Ureter (tissue), 1 donor: ENCODE measurements at places on chromosomes 11 and 22. TPM values are rescaled to one million over a fixed set of nuclear protein-coding genes. Genes with fewer than 3 reads are reported as not detected.

TALDO1 gene
- 172 TPM for total RNA-seq

LIF gene
- total RNA-seq: 2.1 TPM

TTC38 gene
- total RNA-seq: 30.9 TPM

PITPNM1 gene
- total RNA-seq: 41.2 TPM

ART1 gene
- total RNA-seq: not detected

SNX32 gene
- total RNA-seq: 2.6 TPM

ACR gene
- total RNA-seq: 1.7 TPM

ACTN3 gene
- 0.16 TPM for total RNA-seq

SMC1B gene
- total RNA-seq: 0.21 TPM

SPDYC gene
- total RNA-seq: not detected

PGM2L1 gene
- 6.4 TPM for total RNA-seq

- no peak for DNase-seq
Observed at GRCh38 chr11:64633555-64634159, 42.6 kb downstream of the SLC22A12 start.

DNA sequence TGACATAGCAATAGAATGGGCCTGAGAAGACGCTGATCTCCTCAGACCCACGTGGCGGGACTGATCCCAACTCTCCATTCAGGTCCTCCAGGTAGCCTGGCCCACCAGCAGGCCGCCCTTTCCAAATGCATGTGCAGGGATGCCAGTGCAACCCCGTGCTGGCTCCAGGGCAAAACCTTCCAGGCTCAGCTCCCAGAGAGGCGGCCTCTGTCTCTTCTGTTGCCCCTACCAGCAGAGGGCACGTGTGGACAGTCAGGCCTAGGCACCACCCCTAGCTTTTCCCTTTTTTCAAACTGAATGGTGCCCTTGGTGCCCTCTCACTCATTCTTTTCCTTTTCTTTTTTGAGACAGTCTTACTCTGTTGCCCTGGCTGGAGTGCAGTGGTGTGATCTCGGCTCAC is 121.7 kb downstream of the OSBP2 start:
- no peak for DNase-seq

DNA sequence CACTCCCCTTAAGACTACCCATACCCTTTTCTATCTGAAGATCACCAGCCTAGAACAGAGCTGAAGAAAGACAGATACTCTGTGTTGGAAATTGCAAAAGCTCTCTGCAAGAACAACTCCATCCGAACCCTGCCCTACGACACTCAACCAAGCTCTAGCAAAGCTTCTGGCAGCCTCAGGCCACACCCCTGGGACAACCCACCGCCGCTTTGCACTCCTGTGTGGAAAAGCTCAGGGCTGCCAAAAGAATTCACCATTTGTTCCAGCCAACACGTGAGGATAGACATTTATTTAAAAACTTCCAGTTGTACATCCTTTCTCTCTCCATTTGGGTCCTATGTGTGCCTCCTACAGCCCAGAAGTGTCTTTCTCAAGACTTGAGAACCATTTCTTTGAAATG is 62.4 kb upstream of the CD5 start:
- DNase-seq: no peak

DNA sequence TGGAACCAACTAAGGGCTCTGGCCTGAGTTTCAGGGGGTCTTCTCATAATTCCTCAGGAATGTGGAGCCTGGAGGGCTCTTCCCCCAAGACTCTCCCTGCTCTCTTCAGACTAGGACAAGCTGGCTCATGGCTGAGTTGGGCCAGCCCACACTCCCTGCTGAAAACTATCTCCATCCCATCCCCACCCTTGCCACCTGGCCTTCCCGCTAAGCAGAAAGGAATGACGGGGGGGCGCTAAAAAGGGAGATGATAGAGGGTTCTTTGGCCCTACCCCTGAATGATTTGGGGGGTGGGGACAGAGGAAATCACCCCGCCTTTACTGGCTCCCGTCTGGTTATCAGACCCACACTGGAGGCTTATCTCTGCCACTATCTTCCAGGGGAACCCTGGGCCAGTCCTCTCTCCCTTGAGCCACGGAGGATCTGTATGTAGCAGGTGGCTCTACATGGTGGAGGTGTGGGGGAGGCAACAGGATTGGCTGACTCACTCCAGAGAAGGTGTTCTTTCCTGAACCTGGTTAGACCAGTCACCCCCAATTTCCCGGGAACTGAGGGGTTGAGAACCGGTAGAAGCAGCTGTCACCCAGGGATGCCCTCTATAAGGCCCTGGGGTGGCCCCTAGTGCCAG is 5.7 kb downstream of the SMTN start:
- no peak for DNase-seq

GRCh38 chr22:30582788-30583545 is 8.5 kb upstream of the GAL3ST1 start:
- DNase-seq: no peak

DNA sequence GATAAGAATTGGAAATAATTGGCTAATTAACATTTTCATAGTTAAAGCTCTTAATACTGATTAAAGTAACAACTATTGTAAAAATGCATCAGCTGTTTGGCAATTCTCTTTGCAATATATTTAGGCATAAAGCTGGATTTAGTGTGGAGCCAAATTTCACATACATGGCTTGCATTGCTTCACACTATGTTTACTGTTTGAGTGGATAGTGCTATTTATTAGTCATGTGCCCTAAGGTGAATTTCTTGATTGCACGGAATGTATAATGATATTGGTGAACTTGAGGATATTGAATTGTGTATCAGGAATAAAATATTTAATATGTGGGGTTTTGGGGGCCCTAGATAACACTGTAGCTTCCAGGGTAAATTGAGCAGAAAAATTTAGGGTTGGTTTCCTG is 100.9 kb downstream of the AASDHPPT start:
- DNase-seq: no peak

- no peak for DNase-seq
Observed at GRCh38 chr11:34431979-34432378, 6.8 kb upstream of the CAT start.

GRCh38 chr22:36940676-36941075 is 27.2 kb downstream of the CSF2RB start:
- DNase-seq: no peak

DNA sequence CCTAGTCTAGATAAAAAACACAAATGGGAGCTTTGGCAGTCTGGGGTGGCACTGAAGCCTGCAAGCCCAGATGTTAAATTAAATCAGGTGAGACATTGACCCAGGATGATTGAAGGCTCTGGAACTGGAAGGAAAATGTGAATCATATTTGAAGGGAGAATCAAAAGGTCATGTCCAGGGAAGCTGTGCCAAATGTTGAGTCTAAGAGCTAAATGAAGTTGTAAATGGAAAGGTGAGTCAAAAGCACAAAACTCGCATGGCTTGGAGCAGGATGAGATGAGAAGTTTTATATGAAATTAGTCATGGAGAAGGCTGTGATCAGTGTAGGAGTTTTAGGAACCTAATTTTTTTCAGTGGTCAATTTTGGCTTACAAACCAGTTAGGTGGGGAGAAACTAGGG is 301.1 kb downstream of the BLID start:
- no peak for DNase-seq

- DNase-seq: no peak
Observed at GRCh38 chr11:78446210-78446609, 28.6 kb upstream of the GAB2 start.

DNA sequence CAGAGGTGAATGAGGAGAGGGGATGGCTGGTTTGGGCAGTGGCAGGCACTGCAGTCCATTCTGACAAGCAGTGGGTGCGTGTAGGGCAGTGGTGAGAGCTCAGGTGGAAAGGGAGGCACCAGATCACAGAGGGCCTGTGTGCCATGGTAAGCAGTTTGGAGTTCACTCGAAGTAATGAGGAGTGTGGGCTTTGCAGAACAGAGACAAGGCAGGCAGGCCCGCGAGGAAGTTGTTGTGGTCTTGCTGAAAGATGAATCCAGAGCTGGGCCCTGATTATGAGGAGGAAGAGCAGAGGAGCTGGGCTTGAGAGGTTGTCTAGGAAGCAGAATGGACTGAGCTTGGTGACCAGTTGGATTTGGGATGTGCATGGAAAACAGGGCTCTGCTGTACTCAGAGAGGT is 1.6 kb upstream of the DNAJB13 start:
- no peak for DNase-seq

DNA sequence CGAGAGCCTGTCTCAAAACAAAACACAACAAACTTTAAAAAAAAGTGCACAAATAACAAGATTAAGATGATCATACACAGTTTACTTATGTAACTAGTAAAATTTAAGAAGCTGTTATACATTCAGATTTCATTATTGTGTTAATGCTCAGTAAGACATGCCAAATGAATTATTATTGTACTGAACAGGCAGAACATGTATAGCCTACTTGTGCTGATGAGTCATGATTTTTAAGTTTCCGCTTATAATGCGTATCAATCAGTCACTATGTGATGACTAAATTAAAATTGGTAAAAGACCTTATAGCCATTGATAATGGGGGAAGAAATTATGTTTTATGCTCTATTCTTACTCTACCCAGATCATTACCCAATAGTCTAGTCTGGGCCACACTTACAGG is 20.5 kb upstream of the EXPH5 start:
- no peak for DNase-seq

GRCh38 chr11:64643256-64643881 is 52.3 kb downstream of the SLC22A12 start:
- DNase-seq: no peak

DNA sequence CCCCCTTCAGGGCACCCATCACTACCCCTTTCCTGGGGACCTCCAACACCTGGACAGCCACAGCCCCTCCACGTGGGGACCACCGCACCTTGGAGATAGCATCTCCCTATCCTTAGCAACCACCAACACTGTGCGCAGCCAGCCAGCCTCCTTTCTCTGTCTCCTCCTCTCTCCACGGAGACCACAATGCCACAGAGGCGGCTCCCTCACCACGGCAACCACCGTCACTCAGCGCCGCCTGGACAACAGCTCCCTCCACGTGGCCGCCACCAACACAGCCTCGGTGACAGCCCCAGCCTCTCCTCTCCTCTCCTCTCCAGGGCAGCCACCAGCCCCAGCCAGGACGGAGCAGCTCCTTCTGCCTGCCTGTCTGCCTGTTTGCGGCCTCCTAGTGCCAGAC is 10.5 kb downstream of the ELFN2 start:
- no peak for DNase-seq

- no peak for DNase-seq
Observed at GRCh38 chr11:12159351-12160099, 49.1 kb downstream of the MICAL2 start.

- DNase-seq: no peak
Observed at GRCh38 chr11:7278314-7278917, 26.7 kb downstream of the SYT9 start.

DNA sequence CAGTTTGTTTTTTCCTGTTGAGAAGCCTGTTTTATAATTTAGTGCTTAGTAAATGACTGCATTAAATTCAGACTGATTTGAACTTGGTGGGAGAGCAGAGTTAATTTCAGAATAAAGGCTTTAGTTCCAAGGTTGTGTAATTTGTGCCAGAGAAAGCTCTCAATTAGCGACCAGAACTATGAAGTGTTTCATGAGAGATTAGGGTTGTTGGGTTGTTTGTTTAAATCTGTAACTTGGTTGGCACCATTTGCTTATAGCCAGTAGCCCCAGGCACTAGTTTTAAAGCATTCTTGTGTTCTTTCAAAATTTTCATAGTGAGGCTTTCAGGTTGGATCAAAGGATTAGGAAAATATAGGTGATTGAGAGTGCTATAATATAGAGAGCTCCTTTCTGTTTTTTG is 25.5 kb downstream of the UVRAG start:
- no peak for DNase-seq

DNA sequence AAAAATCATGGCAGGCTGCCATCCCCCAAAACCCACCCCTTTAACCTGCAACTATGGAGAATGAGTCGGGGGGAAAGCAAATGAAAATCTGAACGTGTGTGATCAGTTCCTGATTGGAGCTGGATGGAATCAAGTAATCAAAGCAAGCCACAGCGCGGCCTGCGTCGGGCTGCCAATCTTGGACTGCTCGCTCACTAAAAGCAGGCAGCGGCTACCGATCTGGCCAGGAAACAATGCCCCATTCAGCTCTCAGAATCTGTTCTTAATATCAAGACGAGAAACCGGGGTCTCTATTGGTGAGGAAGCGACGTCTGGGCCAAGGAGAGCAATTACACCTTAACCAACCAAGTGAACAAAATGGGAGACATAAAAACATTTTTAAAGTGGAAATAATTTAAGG is 472.2 kb downstream of the SOX6 start:
- DNase-seq: no peak

DNA sequence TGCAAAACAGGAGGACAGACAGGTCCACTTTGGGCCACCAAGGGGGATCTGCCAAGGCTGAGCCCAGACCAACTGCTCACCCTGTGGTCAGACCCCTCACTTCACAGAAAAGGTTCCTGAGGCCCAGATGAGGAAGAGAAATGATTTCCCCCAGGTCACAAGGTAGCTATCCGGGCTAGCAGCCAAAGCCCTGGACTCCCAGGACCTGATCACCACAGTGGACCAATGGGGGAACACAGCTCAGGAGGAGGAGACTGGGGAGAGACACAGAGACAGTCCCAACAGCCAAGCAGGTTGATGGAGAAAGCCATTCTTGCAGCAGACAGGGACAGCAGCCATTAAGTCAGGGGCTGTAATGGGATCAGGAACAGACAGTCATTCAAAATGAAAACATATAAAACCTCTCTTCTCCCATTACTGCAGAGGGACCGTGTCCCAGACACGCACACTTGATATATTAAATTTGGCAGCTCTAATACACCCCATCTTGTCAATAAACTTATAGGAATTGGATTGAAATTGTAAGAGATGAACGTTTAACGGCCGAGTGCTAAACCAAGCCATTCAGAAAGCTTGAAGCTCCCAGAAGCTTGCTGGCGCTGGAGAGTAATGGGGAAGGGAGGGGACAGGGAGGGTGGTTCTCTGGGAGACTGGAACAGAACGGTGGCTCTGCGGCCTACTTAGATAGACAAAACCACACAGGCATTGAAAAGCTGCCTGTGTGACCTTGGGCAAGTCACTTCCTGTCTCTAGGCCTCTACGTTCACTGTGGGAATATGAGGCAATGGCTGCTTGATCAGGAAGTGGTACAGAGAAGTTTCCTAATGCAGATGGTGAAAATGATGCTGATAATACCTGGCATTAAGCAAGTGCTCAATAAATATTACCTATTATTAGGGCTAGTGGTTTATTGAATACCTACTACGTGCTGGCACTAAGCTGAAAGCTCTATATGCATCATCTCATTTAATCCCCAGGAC is 16.0 kb downstream of the ZMAT5 start:
- no peak for DNase-seq

DNA sequence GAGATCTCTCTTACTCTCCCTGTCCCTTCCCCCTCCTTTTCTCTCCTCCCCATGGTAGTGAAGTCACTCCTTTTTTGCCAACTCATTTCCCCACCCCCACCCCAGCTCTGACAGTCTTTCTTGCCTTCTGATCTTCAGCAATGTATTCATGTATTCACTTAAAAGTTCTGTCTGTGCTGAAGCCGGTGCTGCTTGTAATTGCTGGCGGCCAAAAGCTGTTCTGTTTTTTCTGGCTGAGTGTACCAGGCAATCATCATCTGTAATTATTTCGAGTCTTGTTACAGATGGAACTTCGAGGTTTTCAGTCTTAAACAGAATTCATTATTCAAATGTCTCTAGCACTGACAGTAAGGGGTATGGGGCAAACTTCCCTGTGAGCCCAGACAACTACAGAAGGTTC is 99.5 kb downstream of the SPATA19 start:
- no peak for DNase-seq

- no peak for DNase-seq
Observed at GRCh38 chr11:71451596-71452198, 1.3 kb upstream of the NADSYN1 start.
